ENCODE measurements at places on chromosomes 2 and 18.

DNA sequence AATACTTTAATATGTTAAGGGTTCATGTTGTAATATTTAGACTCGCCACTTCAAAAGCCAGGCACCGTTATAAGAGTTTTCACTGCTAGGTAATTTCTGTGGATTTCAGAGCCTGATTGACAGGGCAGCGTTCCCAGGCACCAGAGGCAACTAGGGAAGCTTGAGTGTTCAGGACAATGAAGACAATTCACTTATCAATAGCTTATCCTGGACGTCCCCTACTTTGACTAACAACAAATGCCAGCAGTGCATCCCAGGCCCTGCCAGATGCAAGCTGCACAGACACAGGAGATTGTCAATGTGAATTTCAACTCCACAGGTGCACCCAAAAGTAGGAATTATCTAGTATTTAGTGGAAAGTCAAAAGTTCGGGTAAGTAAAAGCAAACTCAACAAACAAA lies 179.3 kb upstream of the GYPC start:
- no peak for DNase-seq

DNA sequence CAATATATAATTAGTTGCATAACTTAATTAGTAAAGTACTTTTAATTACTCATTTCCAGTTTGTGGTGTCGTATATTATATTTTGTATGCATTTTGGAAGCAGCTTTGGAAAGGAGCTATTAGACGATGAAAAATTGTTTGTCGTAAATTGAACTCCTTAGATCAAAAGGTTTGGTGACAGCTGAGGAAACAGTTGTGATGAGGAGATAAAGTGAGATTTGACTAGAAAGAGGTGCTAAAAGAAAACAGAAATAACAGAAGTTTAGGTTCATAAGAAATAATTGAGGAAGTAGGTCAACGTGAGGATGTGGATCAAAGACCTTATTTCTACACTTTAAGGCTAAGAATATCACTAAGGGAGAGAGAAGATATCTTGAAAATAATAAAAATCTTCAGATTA lies 141.9 kb upstream of the NETO1 start:
- no peak for DNase-seq

DNA sequence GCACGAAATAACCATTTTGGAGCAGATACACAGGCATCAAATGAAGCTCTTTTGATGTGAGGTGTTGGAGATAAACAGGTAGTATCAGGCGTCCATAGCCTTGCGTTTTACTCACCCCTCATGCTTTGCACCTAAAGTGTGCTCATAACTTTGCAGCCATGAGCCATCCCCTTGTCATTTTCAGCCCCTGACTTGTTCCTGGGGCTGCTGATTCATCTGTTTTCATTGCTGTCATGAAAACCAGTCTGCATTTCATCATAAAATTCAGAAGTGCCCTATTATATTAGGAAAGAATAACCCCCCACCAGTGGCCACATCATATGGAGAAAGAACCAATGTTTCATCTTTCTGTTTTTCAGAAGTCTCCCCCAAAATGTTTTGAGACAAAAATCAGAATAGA lies 329.7 kb upstream of the NRP2 start:
- no peak for DNase-seq

DNA sequence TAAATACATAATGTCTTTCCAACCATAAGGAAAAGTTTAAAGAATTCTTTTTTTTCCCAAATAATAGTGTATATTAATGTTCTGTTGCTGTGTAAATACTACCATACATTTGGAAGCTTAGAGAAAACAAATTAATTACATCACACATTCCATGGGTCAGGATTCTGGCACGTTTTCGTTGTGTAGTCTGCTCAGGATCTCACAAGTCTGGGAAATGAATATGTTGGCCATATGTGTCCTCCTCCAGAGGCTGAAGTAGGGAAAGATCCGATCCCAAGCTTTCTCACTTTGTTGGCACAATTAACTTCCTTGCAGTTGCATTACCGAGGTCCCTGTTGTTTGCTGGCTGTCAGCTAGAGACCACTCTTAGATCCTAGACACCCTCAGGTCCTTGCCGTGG lies 83.9 kb downstream of the RPRM start:
- no peak for DNase-seq

GRCh38 chr2:138060301-138060635 lies 96.0 kb downstream of the HNMT start:
- no peak for DNase-seq

DNA sequence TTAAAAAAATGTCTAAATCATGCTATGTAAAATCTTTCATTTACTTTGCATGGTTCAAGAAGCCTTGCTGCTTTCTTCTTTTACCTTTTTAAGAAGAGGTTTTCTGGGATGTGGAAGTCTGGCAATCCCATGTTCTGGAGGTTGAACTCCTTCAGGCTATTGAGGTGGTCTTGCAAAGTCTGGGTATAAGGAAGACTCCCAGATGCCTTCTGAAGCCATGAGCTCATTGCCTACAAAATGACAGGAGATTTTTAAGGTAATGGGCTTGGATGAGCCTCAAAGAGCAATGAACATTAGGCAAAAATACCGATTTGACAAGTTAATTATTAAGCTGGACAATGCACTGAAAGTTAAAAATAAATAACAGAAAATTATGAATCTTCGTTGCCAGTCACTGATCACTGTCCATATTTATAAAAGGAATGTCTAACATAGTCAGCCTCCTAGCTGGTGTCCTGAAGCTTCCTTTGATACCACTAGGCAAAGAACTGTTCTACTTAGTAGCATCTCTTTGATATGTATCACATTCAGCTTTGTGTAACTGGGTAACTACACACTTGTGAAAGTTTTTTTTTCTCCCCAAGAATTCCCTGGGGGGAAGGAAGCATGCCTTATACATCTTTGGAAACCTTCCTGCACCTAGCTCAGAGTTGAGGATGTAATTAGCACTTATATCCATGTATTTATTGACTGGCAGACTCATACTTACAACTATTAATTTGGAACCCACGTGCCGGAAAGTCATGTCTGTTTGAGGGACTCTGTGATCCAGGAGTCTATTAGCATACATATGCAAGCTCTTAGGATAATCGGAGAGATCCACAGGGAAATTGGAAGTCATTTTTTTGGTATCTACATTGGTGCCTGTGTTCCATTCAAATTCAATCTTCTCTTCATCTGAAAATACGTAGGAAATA lies 29.3 kb downstream of the APOB start:
- DNase-seq: no peak

- DNase-seq: no peak
Measured at GRCh38 chr2:41878716-41879234, 169.0 kb upstream of the PKDCC start.

- DNase-seq: no peak
Measured at GRCh38 chr2:203543898-203544328, 8.8 kb upstream of the RAPH1 start.

DNA sequence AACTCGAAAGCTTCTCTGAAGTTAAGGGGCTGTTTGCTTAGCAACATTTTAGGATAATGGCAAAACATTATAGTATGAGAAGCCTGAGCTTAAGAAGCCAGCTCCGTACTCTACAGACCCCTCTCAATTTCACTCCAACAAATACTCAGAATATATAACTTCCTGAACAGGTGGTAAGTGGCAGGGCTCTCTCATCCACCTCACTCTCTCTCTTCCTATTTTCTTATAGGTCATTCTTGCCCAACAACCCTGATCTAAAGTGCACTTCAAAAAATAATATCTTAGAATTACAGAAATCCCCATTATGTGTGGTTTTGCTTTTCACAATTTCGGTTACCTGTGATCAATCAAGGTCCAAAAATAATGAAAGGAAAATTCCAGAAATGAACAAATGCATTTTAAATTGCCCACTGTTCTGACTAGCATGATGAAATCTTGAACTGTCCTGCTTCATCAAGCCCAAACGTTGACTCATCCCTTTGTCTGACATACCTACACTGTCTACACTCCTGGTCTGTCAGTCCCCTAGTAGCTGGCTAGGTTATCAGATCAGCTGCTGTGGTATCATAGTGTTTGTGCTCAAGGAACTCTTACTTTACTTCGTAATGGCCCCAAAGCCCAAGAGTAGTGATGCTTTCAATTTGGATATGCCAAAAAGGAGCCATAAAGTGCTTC lies 122.8 kb upstream of the COL5A2 start:
- no peak for DNase-seq

DNA sequence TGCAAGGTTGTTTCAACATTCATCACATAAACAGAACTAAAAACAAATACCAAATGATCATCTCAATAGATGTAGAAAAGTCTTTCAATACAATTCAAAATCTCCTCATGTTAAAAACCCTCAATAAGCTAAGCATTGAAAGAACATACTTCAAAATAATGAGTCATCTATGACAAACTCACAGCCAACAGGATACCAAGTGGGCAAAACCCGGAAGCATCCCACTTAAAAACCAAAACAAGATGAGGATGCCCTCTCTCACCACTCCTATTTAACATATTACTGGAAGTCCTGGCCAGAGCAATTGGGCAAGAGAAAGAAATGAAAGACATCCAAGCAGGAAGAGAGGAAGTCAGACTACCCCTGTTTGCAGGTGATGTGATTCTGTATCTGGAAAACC lies 992.2 kb upstream of the PIK3C3 start:
- no peak for DNase-seq

All from activated T-cell treated with anti-CD3 and anti-CD28 coated beads, Interleukin-2, amount 50 U/mL, for 1 hour (primary cell).